Activated CD4-positive, alpha-beta T cell treated with anti-CD3 and anti-CD28 coated beads, Interleukin-2, amount 50 U/mL, for 24 hours (primary cell): ENCODE measurements at places on chromosomes 6 and 20.

GRCh38 chr20:1894951-1895673 lies at the start of gene SIRPA:
Gene SIRPA (plus strand): TSS chr20:1895407. CDS start chr20:1895448, 41 bp downstream.
- no peak for DNase-seq

- DNase-seq, result no peak
Measured at GRCh38 chr6:159376516-159377158, 207.4 kb downstream of the FNDC1 start.

DNA sequence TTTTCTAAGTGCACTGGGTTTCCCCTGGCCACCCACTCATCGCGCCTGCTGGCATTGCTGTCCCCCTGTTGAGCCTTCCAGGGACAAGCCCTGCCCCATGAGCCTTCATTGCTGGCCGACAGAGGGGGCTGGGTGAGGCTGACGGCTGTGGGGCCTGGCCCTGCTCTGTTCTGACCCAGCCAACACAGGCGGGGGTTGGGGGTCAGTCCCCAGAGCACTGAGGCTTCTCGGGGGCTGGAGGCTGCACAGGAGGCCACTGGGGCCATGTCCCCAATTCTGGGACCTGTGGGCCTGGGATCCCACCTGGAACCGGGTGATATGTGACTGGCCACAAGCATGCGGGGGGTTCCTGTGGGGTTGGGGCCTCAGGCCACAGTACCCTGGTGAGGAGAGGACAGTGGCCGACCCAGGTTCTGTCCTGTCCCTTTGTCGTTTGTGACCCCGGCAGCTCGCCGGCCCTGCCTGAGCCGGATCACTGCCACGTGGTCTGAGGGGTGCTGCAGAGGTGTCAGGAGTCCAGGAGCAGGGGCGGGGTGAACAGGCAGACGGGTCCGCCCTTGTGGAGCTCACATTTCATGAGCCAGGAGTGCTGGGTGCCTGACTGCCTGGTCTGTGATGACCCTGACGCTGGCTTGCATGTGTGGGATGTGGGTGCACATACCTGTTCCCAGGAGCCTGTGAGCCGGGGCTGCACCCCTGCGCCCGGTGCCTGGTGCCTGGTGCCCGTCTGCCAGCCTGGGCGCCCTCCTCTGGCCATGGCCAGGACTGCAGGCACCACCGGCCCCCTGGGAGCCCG lies 2.1 kb upstream of the COL20A1 start:
- peak; percentile 51 for DNase-seq

GRCh38 chr6:89952686-89953085 lies 58.4 kb downstream of the GJA10 start:
- peak; percentile 48 for DNase-seq

DNA sequence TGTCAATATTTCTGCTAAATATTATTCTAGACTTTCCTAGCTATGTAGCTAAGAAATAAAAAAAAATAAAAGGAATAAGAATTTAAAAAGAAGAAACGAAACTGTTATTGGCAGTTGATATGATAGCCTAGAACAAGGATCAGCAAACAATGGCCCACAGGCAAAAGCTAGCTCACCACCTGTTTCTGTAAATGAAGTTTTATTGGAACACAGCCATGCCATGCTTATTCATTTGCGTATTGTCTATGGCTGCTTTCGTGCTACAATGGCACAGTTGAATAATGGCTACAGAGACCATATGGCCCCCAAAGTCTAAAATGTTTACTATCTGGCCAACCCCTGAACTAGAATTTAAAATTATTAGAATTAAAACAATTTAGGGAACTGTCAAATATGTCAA lies 952.6 kb upstream of the MAP3K7 start:
- DNase-seq, result no peak

- no peak for DNase-seq
Measured at GRCh38 chr6:6438286-6438685, 117.8 kb upstream of the F13A1 start.

- no peak for DNase-seq
Measured at GRCh38 chr20:63501818-63502670, 3.2 kb upstream of the EEF1A2 start.

- no peak for DNase-seq
Measured at GRCh38 chr6:90787446-90787845, 200.6 kb upstream of the MAP3K7 start.

DNA sequence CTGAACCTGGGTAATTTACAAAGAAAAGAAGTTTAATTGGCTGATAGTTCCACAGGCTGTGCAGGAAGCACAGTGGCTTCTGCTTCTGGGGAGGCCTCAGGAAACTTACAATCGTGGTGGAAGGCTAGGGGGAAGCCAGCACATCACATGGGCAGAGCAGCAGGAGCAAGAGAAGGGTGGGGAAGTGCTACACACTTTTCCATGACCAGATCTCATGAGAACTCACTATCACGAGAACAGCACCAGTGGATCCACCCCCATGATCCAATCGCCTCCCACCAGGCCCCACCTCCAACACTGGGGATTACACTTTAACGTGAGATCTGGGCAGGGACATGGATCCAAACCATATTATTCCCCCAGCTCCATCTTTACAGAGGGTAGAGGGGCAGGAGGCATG lies 166.4 kb downstream of the NFATC2 start:
- DNase-seq, result no peak

GRCh38 chr6:90087106-90087833 lies 193.0 kb downstream of the GJA10 start:
- no peak for DNase-seq

DNA sequence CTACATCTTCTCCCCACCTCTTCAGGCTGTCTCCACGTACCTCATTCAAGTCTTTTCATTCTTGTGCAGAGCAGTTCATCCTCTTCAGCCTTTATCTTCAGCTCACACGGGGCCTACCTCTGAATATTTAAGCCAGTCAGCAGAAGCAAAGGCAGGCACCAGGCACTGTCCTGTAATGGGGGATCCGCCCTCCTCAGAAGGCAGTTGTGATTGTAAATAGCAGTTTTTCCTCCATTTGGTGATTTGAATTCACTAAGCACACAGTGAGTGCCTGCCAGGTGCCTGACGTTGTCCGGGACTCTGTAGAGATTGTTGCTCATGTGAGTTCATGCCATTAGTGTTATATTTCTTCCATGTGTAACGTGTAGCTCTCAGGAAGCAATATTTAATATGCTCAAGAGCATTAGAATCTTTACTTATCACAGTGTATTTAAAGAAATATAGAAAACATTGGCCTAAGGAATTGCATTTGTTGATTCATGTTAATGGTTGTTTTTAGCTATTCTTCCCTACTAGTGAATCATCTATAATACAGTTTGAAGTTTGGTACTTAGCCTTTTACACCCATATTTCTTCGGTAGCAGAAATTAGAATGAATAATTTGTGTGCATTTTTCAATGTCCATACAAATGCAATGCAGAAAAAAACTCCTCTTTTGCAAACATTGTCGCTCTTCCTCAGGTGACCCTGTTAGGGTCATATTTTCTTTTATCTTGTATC lies 17.9 kb downstream of the BPHL start:
- DNase-seq, result no peak

DNA sequence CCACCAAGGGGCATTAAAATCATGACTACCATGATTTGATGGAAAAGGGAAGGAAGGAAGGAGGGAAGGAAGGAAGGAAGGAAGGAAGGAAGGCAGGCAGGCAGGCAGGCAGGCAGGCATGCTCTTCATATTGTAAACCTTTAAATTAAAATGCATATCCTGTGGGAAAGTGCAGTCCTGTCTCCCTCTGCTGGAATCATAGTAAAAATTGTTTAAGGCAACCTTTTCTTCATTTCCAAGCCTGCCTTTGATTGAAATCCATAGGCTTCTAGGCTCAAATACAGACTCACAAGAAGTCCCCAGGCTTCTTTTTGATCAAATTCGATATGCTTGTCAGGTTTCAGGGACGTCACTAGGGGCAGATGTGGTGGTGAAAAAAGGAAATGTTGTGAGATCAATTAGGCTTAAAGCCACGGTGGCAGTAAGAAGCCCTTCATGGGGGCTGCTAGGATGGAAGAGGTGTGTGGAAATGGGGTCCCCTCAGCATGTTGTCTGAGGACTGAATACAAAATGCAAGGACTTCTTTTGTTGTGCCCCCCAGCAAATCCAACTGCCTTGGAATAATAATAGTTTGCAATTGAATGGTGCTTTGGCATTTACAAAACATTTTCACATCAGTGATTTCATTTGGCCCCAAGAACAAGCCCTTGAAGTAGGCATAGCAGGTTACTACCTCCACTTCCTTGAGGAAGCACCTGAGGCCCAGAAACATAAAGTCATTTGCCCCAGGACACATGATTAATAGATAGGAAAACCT lies 25.6 kb upstream of the GABRR1 start:
- DNase-seq, result no peak

GRCh38 chr20:57210911-57211280 lies 55.5 kb downstream of the BMP7 start:
- no peak for DNase-seq

GRCh38 chr6:142545147-142545546 lies 243.3 kb downstream of the ADGRG6 start:
- no peak for DNase-seq

DNA sequence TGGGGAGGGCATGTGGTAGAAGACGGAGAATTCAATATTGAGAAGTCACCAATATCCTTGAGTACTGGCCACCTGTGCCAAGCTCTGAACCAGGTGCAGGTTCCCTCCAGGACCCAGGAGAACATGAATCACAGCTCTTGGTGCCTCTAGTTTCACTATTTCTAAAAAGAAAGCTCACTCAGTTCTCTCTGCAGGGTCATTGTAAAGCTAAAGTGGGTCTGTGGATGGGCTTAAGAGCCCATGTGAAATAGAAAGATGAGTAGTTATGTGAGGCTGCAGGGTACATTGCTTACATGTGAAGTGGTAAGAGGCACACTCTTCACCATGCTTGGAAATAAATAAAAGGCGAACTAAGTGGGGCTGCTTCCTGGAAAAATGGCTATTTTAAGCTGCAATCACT lies 43.6 kb downstream of the ZNF831 start:
- DNase-seq, result no peak

GRCh38 chr6:138287144-138287955 lies 69.1 kb upstream of the PBOV1 start:
- peak; percentile 25 for DNase-seq

DNA sequence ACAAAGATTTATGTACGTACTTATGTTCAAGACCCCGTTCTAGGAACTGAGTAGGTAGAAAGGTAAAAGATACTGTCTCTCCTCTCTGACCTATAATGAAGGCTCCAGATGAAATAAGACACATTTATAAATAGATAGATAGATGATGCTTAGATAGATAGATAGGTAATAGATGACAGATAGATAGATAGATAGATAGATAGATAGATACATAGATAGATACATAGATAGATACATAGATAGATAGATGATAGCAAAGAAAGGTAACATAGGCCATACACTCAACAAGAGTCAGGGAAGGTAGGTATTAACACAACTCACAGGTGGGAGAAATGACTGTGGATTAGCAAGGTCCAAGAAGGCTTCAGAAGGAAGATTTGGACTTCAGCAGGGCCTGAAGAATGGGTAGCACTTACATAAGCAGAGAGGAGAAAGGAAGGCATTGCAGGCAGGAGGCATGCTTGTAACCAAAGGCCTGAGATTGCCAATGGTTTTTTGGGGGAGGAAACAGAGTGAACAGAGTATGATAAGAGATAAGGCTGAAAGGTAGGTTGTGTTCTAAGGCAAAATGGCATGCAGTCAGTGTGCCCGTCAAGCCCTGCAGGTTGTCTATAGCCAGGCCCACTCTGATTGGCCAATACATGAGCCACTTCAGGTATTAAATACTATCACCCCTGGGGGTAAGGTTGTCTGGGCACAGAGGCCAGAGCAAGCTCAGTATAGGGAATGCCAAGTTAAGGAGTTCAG lies 7.7 kb upstream of the MYB start:
- no peak for DNase-seq

- no peak for DNase-seq
Measured at GRCh38 chr6:66605011-66605410, 898.0 kb upstream of the EYS start.

DNA sequence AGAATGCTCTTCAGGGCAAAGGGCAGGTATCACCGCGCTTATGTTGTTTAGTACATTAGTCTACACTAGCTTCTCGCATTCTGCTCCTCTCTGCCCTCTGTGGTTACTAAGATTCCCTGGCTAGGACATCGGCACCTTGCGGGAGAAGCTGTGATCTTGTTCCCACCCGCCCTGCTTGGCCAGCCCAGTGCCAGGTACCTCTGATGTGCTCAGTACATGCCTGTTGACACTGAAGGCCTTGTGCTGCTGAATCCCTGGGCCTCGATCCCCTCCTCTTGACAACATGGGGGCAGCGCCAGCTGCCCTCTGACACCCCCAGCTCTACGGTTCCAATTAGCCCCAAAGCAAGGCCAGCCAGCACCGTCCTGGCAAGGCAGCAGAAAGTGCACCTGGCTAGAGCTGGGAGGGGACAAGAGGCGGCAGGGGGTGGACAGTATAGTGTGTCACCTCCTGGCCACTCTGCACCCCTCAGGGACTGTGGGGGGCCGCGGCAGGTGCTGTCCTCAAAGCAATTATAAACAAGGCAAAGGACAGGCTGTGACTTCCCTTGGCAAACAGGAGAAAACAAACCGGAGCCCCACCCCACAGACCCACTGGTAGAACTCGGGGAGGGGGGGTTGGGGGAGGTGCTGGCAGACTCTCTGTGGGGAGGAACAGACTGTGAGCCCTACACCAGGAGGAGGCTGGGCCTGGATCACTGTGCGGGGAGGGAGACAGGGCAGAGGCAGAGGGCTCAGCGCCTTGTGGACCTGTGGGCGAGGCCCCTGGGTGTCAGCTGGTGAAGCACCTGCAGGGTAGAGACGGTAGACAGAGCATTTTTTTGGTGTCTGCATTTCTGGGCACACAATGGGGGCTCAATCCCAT lies 7.1 kb downstream of the TFEB start:
- no peak for DNase-seq

DNA sequence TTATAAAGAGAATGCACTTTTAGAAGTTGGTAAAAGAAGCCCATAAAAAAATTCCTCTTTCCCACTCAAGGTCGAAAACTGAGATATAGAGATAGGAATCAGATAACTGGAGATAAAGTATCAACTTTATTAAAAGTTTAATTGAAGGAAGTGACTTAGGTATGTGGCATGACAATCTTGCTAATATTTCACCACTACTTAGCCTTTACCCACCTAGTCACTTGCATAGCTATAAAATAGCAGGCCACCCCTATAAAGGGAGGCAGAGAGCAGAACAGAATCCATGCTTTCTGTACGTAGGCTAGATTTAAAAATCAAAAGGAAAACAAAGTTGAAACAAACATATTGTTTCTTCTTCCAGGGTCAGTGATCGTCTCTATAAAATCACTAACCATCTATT lies 13.2 kb upstream of the TBC1D32 start:
- DNase-seq, result no peak

DNA sequence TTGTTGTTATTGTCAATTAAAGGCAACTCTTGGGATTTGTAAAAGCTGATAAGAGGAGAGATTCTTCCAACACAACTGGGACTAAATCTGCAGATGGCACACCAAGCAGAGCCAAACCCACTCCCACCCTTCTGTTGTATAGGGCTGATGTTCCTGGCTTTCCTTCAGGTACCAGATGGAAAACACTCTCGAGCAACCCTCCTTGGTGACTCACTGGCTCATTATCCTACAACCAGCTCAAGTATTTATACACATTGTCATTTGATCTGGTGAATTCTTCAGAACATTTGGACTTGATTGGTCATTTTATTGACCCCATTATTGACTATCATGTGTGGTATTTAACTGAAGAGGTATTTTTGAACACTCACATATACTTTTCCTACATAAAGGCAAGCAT lies 190.3 kb upstream of the PCSK2 start:
- DNase-seq, result no peak
